ENCODE measurements at places on chromosomes 11 and 22. TPM values are rescaled to one million over a fixed set of nuclear protein-coding genes. Genes with fewer than 3 reads are reported as not detected.
A peak's percentile ranks its signal among the peaks of the same experiment; 100 is the strongest.

Gene CSNK2A3
- total RNA-seq: 0.63 TPM

Gene HEPHL1
- not detected for total RNA-seq

Gene ACRV1
- total RNA-seq: not detected

DNA sequence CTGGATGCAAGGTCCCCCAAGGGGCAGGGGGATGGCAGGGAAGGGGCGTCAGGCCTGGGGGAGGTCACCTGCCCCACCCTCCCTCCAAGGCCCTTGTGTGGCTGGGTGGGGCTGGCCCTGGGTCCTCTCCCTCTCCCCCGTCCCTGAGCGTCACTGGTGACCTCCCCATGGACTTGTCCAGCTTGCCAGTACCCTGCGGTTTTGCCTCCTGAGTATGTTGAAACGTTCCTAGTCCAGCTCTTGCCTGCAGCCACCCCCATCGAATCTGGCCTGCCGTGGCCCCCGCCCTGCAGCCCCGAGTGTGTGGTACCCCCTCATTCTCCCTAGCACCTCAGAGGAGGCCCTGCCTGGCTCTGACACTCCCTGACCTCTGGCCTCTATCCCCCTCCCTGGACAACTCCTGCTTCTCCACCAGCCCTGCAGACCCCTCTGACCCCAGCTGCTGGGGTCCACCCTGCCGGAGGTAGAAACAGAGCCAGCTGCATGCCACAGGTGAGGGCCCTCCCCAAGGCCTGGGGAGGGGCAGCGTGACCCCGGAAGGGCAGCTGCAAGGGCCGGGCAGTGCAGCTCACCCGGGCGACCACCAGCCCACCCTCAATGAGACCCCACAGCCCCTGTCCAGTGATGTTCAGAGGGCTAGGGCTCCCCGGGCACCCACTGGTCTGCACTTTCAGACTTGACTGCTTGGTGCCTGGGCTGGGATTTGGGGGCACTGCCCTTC is 4.1 kb upstream of the MUC6 start:
- DNase-seq: no peak
- H3K4me1 ChIP-seq: peaks cover 16% of the 10 kb centered on the region
- no peaks in the 10 kb centered on the region for H3K27me3 ChIP-seq
- peak overlapping the region; percentile 84 for H3K27ac ChIP-seq

- H3K4me1 ChIP-seq: no peaks in the 10 kb centered on the region
- H3K36me3 ChIP-seq: no peaks in the 10 kb centered on the region
- H3K27ac ChIP-seq: no peak overlapping the region
- H3K4me3 ChIP-seq: peak overlapping the region; percentile 10
These were observed 186.4 kb downstream of the BLID start for GRCh38 chr11:121929581-121929980.

GRCh38 chr11:11427140-11427539 is 74.1 kb upstream of the CSNK2A3 start:
- H3K27me3 ChIP-seq: no peaks in the 10 kb centered on the region
- DNase-seq: no peak
- no peak overlapping the region for H3K27ac ChIP-seq
- H3K36me3 ChIP-seq: no peaks in the 10 kb centered on the region
- no peaks in the 10 kb centered on the region for H3K4me1 ChIP-seq

GRCh38 chr11:35011389-35011788 is 95.0 kb downstream of the PDHX start:
- no peaks in the 10 kb centered on the region for H3K27me3 ChIP-seq
- H3K4me1 ChIP-seq: peaks cover 23% of the 10 kb centered on the region
- no peak for DNase-seq
- H3K4me3 ChIP-seq: no peak overlapping the region

DNA sequence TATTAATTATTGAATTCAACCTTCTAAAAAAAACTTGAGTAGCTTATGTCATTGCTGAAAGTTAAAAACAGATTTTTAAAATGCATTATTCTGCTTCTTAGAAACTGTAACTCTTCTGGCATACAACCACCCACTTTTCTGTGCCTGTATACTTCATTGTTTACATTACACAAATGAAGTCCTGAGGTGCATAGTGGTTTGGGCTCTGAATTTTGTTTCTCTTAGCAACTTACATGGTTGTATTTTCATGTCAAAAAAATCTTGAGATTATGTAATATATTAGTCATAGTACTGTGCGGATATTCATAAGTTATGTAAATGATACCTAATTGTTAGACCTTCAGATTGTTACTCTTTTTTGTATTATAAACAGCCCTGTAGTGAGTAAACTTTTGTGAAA is 12.2 kb downstream of the SC5D start:
- no peak for DNase-seq
- peaks cover 12% of the 10 kb centered on the region for H3K36me3 ChIP-seq
- H3K4me3 ChIP-seq: no peak overlapping the region
- peaks cover 11% of the 10 kb centered on the region for H3K4me1 ChIP-seq
- H3K27ac ChIP-seq: no peak overlapping the region
